ENCODE measurements at places on chromosomes 3 and 15. TPM values are rescaled to one million over a fixed set of nuclear protein-coding genes. Genes with fewer than 3 reads are reported as not detected.

- DNase-seq, result no peak
Observed at GRCh38 chr3:113783463-113783862, 36.6 kb downstream of the ATP6V1A start.

Gene GP5
- 0.09 TPM for total RNA-seq

DNA sequence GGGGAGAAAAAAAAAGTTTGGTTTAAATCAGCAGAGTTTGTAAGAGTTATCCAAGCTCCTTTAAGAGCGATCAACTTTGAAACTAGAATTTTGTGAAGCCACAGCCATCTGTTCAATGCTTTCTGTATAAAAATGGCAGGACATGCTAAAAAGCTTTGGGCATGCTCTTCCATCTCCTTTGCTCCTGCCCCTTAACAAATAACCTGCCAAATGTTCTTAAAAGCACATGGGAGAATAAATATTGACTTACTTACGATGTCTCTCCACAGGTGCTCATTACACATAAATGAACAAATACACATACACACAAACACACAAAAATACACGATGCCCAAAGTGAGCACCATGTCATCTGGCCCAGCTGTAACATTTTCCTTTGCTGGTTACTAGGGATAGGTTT lies 211.8 kb upstream of the DPH6 start:
- no peak for DNase-seq

DNA sequence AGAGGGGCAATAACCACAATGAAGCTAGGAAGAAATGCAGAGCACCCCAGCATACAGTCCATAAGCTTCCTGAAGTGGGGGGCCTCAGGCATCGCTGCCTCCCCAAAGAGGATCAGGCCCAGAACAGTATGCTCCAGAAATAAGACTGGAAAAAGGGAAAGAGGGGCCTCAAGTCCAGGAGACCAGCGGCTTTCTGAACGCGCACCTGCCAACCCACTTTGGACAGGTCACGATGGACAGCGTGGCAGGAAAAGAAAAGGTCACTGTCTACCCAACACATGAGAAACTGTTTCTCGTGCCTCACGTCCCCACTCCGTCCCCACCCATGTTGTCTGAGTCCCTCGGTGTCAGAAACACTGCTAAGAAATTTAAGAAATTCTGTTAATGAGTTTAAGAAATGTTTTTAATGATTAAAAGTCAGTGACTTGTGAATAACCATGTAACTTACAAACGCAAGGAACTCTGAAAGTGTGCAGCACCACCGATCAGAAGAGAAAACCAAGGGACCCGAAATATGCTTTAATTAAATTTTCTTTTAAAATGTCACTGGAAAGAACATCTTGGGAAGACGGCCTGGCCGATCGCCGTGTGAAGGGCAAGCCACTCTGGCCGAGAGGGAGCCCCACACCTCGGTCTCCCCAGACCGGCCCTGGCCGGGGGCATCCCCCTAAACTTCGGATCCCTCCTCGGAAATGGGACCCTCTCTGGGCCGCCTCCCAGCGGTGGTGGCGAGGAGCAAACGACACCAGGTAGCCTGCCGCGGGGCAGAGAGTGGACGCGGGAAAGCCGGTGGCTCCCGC lies 1.7 kb upstream of the PPARG start:
- peak; percentile 57 for DNase-seq

Gene IL17RE
- total RNA-seq, result 0.51 TPM

DNA sequence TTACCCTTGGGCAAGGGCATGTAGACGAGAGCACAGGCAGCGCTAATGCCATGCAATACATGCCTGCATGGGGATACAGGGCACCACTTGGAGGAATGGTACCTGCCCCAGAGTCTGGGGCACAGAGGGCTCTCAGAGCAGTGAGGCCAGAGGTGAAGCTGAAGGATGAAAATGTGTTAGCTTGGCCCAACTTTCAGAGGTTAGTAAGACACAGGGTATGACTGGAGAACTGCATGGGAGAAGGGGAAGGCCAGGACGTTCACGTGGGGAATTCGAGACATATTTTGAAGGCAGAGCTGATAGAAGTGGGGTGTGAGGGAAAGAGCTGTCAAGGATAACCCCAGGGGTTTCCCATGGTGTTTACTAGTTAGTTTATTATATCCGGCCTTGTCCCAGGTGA lies 19.6 kb downstream of the CSRNP1 start:
- no peak for DNase-seq

- DNase-seq, result no peak
Observed at GRCh38 chr3:57961828-57962447, 46.3 kb upstream of the FLNB start.

- peak; percentile 66 for DNase-seq
Observed at GRCh38 chr3:184005941-184006507, 11.7 kb downstream of the ABCC5 start.

Measured in heart right ventricle (tissue), 16 donors.